Right renal pelvis (tissue), 4 donors: ENCODE measurements at places on chromosomes 5 and 9. TPM values are rescaled to one million over a fixed set of nuclear protein-coding genes. Genes with fewer than 3 reads are reported as not detected.

CARD6 gene
- 3.8 TPM for polyA plus RNA-seq

STKLD1 gene
- polyA plus RNA-seq: 5.0 TPM

BRIX1 gene
- polyA plus RNA-seq: 59.9 TPM

GAS1 gene
- 47.6 TPM for polyA plus RNA-seq

DNA sequence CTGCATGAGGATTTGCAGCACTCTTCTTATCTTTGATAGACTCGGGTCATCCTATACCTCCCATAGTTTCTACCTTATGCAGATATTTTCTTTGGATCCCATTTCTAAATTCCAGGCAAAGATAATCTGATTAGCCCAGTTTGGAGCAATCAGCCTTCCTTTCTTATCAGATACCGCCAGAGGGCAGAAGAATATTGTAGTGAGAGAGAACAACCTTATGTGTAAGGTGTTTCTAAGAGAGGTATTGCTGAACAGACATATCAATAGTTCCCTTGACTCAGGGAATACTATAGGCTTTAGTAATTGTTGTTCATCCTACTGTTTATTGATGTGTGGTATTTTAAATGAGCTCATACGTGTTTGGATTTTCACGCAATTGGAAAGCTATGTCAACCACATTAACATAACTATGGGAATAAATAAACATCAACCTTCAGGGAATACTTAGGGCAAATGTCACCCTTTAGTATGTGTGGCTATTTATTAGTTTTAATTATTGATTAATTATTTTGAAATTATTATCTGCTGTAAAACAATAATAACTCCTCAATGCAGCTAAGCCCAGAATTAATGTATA, 1435.2 kb upstream of the CDH9 start:
- no peak for DNase-seq

- DNase-seq: no peak
These were observed 146.0 kb downstream of the CACNA1B start for GRCh38 chr9:138023394-138024124.

DNA sequence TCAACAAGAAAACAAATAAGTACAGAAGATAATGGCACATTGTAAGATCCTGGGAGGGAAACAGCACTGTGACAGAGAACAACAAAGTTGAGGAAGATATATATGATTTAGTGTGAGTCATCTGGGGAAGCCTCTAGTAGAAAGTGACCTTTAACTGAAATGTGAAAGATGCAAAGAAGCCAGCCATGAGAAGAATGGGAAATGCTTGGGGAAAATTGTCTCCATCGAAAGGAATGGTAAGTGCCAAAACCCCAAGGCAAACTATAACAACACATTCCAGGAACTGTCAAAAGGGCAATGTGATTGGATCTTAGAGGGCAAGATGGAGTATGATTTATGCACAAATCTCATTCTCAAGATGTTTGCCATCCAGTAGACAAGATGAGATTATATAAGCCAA, 537.8 kb upstream of the BRINP1 start:
- DNase-seq: no peak

- no peak for DNase-seq
These were observed 59.5 kb downstream of the SMIM23 start for GRCh38 chr5:171845040-171845630.

- no peak for DNase-seq
These were observed at the start of gene GPR151 for GRCh38 chr5:146516151-146516475. TSS of gene GPR151 (minus strand) at chr5:146516190. CDS start at chr5:146516113, 77 bp downstream.

DNA sequence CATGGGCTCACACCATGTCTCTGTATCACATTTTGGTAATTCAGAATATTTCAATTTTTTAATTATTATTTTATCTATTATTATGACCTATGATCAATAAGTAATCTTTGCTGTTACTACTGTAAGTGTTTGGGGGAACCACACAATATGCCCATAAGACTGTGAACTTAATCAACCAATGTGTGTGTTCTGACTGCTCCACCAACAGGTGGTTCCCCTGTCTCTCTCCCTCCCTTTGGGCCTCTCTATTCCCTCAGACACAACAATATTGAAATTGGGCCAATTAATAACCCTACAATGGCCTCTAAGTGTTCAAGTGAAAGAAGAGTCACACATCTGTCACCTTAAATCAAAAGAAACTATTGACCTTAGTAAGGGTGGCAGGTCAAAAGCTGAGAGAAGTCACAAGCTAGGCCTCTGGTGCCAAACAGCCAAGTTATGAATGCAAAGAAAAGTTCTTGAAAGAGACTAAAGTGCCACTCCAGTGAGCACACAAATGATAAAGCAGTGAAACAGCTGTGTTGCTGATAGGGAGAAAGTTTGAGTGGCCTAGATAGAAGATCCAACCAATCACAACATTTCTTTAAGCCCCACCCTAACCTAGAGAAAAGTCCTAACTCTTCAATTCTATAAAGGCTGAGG, 88.7 kb downstream of the DEPDC1B start:
- no peak for DNase-seq

DNA sequence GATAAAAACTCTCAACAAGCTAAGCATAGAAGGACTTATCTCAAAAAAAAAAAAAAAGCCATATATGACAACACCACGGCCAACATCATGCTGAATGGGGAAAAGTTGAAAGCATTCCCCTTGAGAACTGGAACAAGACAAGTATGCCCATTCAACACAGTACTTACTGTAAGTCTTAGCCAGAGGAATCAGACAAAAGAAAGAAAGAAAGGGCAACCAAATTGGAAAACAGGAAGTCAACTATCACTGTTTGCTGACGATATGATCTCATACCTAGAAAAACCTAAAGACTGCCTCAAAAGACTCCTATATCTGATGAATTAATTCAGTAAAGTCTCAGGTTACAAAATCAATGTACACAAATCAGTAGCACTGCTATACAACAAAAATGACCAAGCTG, 24.6 kb upstream of the PTGER4 start:
- DNase-seq: no peak
